ENCODE measurements at places on chromosomes 2 and 18.

GRCh38 chr18:69035756-69036155 is 237.9 kb downstream of the CCDC102B start:
- no peak for DNase-seq

DNA sequence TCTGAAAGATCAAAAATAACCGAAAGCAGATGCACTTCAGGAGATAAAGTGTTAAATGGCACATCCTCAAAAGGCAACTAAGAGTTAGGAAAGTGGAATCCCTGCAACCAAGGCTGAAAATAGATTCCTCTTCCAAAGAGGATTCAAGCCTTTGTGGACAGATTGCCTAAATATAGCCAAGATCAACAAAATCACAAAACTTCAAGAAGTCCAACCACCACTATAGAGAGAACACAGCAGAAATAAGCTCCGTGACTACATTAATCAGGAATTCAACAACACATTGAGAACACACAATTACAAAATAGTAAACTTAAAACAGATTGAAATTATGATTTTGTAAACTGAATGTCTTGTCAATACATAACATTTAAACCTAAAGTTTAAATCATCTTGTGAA is 165.7 kb downstream of the LNPK start:
- DNase-seq = no peak

- no peak for DNase-seq
Measured at GRCh38 chr2:169897834-169898233, 70.6 kb downstream of the UBR3 start.

- no peak for DNase-seq
Measured at GRCh38 chr2:71393216-71393615, 60.1 kb upstream of the DYSF start.

GRCh38 chr2:240819858-240820606 is at the start of gene KIF1A:
TSS of gene KIF1A (minus strand) at chr2:240820219. CDS start at chr2:240797752, 22,467 bp downstream.
- no peak for DNase-seq

GRCh38 chr2:146784602-146785001 is 1060.2 kb upstream of the ACVR2A start:
- no peak for DNase-seq

- no peak for DNase-seq
Measured at GRCh38 chr18:78796693-78797455, 182.7 kb upstream of the SALL3 start.

DNA sequence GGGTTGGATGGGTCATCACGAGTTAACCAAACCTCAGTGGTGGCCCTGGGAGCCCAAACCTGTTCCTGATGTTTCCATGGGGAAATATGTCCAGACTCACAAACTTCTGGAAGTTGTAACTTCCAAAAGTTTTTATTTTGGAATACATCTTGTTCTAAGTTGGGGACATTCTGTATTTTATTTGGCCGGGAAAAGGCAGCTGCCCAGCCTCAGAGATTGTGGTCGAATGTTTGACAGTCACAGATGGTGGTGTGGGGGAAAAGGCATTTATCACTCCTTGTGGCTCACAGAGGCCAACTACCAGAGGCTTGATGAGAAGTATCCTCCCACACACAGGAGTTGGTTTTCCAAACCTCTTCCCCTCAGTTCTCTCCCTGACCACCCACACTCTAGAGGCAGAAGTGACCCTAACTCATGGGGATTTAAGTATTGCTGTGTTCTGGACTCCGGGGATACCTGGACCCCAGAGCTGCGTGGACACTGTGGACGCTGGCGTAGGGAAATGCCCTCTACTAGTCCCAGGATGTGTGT is 124.7 kb upstream of the PPP1CB start:
- no peak for DNase-seq

DNA sequence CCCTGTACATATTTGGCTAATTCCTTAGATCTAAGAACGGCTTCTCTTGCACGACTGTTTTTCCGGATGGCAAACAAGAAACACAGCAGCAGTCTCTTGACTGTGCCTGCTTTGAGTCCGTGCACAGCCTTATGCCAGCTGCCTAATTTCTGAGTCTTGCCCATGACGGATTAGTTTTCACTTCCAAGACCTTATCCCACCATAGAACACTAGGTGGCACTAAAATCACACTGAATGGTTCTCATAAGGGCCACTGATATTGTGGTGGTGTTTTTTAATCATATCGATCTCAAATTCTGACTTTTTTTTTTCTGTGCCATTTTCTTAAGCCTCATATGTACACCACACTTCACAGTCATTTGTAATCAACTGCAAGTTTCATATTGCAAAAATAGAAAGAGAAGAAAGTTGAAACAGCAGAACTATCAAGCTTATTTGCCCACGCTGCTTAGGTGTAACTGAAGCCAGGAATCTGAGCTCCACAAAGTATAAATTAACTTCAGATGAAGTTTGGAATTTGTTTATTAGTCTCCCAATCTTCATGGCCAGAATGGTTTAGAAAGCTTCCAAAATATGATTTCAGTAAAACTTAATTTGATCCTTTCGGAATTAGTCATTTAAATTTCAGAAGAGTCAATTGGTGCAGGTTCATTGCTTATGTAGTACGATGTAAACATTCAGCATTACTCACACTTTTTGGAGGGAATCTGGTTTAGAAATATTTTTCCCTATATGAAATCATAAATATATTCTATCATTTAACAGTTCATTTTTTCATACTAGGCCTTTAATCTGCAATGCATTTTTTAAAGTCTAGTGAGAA is 45.5 kb upstream of the SCN7A start:
- no peak for DNase-seq

GRCh38 chr18:72866901-72867745 is 664 bp downstream of the NETO1 start:
- no peak for DNase-seq

- no peak for DNase-seq
Measured at GRCh38 chr2:98087447-98088020, 567 bp downstream of the VWA3B start.

GRCh38 chr18:61852496-61852895 is 40.3 kb downstream of the RNF152 start:
- DNase-seq = no peak

- DNase-seq = no peak
Measured at GRCh38 chr2:43039376-43040080, 186.9 kb downstream of the ZFP36L2 start.

GRCh38 chr2:62440281-62440946 is 65.6 kb downstream of the TMEM17 start:
- no peak for DNase-seq

- DNase-seq = no peak
Measured at GRCh38 chr2:51710222-51710621, 678.3 kb upstream of the NRXN1 start.

DNA sequence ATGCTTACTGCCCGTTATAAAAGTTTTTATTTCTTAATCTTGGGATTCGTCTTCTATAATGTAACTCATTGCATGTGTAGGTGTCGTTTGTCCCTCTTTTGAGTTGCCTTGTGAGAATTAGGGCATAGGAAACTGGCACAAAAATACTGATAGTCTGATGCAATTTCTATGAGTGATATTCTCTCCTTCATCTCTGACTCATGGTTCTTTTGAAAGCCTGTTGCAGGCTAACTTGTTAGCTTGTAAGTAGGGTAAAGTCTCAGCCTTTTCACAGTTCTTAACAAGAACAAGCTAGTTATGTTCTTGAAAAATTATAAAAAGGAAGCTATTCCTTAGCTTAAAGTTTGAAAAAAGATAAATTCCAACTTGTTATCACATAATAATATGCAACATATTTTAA is 1085.4 kb upstream of the NRXN1 start:
- no peak for DNase-seq

GRCh38 chr2:5846881-5847280 is 154.7 kb downstream of the SOX11 start:
- DNase-seq = no peak

DNA sequence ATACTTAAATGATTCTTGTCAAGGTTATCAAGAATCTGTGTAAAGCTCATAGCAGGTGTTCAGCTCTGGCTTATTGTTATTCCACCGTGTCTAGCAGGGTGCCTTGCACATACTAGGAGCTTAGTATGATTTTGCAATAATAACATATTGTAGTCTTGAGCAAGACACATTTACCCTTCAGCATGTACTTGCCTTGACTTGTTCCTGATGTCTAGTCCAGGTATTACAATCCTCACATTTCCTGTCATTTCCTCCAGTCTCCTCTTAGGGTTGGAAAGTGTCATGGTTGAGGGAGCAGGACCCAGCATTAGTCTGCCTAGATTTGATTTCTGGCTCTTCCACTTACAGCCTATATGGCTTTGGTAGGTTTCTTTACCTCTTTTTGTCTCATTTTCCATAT is 246.1 kb downstream of the RAD51AP2 start:
- no peak for DNase-seq

- no peak for DNase-seq
Measured at GRCh38 chr2:175599966-175600831, 401.9 kb downstream of the LNPK start.

DNA sequence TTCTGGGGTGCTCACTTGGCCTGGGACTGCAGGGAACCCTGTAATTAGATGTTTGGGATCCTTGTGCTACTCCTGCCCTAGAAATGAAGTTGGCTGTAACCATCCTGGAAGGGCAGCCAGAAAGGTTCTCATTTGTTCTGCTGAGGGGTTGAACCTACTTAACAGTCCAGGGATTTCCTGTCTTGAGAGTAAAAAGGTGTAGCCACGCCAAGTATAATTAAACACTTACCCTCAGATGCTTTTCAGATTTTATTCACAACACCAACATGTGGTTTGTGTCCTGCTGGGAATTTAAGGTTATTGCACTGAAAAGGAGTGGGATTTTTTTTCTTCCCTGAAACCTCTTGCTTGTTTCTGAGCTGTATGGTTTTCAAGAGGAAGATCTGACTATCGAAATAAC is 222.4 kb upstream of the APCDD1 start:
- DNase-seq = no peak

DNA sequence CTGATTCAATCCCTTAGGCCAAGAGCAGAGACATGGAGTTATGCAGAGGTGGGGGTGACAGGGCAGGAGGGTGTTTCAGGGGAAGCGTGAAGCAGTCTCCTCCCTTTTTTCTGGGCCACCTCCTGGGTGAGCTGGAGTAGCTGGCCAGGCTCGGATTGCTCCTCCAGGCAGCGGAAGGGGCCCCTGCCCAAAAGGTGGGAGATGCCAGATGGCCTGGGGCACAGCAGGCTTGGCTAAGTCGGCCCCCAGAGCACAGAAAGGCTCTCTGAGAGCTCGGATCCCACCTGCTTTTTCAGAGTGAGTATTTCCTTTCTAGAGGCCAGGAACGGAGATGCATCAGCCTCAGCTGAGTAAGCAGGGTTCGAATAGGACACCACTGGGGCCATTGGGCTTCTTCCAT is 196.9 kb downstream of the ANKRD30B start:
- no peak for DNase-seq

- no peak for DNase-seq
Measured at GRCh38 chr18:59932401-59932800, 32.6 kb downstream of the PMAIP1 start.

GRCh38 chr2:188369365-188369764 is 77.7 kb downstream of the GULP1 start:
- DNase-seq = no peak

GRCh38 chr2:48249025-48249424 is 280.9 kb upstream of the STON1 start:
- DNase-seq = no peak

DNA sequence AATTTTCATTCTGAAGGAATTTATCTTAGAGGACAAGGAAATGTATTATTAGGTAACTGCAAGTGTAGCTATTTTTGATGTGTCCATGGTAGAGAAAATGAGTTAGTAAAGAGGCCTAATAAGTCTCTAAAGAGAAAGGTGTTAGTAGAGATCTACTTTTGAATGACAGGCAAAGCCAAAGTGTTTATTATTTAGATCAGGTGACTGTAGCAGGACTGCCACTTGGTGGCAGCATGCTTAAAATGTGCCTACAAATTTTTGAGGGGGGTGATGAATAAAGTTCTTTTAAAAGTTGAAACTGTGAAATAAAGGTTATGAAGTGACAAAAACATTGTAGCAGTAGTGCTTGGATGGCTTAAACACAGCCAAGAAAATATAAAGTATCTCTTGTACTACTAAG is 421.5 kb upstream of the MEIS1 start:
- DNase-seq = no peak

- DNase-seq = no peak
Measured at GRCh38 chr2:169065422-169065821, 3.9 kb upstream of the DHRS9 start.

DNA sequence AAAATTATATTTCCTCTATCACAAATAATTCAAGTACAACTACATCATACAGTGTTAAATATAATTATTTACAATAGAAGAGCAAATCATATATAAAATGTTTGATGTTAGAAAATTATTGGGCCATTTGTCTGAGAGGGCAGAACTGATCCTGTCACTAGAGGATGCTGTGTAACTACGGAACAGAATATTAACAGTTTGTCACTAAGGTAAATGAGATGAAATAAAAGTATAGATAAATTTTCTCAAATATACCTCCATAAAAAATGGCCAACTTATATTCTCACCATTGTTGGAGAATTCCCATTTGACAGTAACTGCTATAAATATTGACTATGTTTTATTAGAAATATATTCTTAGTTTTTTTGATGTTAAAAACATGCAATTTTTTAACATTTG is 1067.4 kb upstream of the DDX18 start:
- no peak for DNase-seq

DNA sequence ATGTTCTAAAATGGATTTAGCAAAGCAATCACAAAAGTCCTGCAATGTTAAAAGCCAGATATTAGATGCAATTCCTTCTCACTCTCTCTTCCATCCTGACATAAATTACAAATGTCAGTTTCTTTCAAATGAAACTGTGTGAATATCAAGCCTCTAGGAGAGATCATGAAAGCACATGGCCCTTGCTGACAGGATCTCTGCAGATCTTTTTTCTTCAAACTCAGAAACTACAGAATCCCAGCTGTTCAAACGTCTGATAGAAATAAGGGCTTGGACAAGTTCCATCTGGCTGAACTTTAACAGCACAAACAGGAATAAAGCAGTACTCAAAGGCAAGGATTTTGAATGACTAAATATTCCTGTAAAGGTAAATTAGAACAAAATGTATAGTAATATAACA is 47.6 kb downstream of the PDE1A start:
- DNase-seq = no peak

GRCh38 chr2:215879977-215880940 is 133.1 kb downstream of the MREG start:
- DNase-seq = no peak

GRCh38 chr18:79799619-79800370 is 2.1 kb downstream of the KCNG2 start:
- DNase-seq = no peak

GRCh38 chr2:37582481-37583220 is 88.8 kb downstream of the CDC42EP3 start:
- DNase-seq = no peak

- no peak for DNase-seq
Measured at GRCh38 chr18:69780851-69781250, 166.8 kb downstream of the CD226 start.

DNA sequence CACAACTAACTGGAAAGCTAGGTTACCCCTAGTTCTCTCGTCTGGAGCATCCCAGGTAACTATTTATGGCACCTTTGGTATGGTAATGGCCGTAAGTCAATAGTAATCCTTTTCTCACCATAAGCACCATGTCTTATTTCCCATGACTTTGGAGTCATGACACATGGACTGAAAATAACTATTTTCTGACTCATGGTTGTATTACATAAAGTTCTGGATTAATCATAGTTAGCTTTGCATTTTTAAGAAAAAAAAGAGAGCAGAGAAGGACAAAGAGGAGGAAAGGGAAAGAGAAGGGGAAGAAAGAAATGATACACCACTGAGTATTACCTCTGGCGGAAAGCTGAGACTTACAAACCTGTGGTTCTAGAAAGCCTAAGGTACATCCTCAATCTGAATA is 99.3 kb downstream of the BIN1 start:
- no peak for DNase-seq
